ENCODE measurements at places on chromosomes 2 and 18.

DNA sequence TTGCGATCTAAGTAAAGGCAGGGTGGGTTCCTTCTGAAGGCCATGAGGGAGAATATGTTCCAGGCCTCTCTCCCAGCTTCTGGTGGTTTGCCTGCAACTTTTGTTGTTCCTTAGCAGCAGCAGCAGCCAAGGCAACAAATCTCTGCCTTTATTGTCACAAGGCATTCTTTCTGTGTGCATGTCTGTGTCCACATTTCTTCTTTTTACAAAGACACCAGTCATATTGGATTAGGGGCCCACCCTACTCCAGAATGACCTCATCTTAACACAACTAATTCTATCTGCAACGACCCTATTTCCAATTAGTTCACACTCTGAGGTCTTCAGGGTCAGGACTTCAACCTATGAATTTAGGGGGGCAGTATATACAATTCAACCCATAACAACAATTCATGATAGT is 587.5 kb downstream of the XIRP2 start:
- DNase-seq = no peak

DNA sequence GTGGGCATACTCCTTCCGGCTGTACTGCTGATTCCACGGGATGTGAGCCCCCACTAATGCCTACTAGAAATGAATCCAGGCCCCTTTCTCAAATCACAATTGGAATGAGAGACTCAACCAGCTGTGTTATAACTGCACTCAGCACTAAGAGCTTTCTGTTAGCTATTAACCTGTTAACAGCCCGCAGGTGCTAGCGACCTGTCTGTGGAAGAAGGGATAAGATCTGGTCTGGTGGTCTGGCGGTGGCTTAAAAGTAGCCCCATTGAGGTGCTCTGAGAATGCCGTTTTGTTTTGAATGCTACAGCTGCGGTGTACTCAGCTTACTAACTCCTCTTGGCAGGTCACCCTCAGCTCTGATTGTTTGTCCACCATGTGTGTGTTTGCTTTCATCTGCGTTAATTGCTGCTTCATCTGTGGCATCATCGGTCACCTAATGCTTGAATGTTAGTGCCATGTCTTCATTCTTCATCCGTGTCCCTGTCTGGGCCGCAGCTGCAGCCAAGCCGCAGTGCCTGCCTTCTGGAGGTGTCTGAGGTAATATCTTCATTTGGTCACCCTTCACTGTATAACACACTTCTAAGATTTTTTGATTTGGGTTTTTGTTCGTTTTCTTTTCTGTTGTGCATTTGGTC is 16.3 kb downstream of the RAB12 start:
- DNase-seq = no peak

DNA sequence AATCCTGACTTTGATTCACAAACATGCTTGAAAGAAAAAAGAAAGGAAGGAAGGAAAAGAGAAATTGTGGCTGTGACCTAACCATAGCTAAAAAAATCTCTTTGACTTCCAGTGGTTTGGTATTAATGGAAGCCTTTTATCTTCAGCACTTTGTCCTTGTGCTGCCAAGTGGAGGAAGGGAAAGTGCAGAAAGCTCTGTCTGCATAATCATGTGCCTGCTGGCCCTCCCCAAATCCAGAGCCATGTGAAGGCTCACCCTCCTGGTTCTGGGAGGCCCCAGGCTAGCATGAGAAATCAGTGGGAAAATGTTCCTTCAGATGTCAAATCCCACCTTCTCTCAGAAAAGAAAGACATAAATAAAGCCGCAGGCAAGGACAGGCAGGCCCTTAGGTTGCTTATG is 48.3 kb upstream of the BMPR2 start:
- no peak for DNase-seq

DNA sequence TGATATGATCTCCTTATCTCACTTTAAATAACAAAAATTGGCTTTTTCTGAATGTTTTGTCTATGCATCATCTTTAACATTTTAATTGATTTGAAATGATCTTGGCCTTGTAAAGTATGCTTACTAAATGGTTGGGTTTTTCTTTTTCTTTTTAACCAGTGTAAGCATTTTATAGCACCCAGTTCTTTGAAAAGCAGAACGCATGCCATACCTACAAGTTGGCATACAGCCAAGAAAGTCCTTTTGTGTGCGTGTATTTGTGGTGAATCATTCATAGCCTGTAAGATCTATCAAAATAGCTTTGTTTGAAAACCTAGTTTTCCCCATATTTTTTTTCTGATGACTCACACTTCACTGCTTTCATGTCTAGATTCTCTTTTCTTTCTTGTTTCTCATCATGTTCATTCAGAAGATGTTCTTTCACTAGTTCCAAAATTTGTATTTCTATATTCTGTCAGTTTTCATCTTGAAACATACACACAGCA is 4.1 kb upstream of the VRK2 start:
- DNase-seq = peak; percentile 76

GRCh38 chr18:35407871-35408481 is 30.8 kb upstream of the ZNF396 start:
- peak; percentile 85 for DNase-seq

GRCh38 chr2:175976391-175977157 is 25.5 kb downstream of the LNPK start:
- no peak for DNase-seq

GRCh38 chr2:136378712-136379595 is 261.0 kb upstream of the CXCR4 start:
- peak; percentile 60 for DNase-seq

DNA sequence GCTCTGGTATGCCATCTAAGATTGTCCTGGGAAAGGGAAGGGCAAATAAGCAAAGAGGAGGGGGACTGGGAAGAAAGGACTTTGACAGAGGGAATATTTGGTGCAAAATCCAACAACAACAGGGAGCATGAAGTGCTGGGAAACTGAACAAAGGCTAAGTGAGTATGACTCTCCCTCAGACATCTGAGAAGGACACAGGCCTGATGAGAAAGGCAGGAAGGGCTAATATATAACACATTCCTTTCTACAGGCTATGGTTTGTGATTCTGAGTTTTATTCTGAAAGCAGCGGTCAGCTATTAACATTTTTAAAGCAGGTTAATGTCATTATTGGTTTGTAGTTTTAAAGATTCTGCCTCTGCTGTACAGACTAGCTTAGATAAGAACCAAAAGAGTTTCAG is 1579.5 kb downstream of the LRP1B start:
- DNase-seq = no peak

GRCh38 chr2:165016772-165017411 is 61.6 kb upstream of the SLC38A11 start:
- peak; percentile 66 for DNase-seq

- no peak for DNase-seq
Observed at GRCh38 chr2:196174404-196174803, 3.0 kb upstream of the STK17B start.

- no peak for DNase-seq
Observed at GRCh38 chr2:207126724-207127308, 38.9 kb downstream of the KLF7 start.

DNA sequence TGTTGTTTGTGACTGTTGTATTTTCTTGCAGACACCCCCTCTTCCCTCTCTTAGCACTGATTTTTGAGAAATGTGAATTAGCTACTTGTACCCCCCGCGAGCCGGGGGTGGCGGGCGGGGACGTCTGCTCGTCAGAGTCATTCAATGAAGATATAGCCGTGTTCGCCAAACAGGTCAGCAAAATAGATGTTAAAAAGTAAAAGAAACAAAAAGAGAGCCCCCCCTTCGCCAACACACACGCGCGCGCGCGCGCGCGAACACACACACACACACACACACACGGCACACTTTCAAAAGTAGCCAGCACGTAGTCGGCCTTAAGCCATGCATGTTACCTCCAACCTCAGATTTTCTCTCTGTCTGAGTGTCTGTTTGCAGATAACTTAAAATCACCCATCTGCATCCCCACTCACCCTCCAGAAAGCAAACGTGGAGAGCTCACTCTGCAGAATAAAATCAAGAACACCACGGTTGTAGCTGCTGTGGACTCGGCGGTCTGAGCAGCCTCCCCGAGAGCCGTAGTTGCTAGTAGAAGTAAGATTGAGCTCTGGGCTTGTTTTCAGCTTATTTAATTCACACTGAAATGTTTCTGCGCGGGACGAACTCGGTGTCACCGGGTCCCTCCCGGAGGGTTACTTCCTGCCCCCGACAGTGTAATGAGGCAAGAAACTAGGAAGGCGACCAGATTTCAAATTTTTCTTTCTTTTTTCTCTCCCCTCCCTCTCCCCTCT is 5.1 kb downstream of the MEIS1 start:
- DNase-seq = peak; percentile 41

DNA sequence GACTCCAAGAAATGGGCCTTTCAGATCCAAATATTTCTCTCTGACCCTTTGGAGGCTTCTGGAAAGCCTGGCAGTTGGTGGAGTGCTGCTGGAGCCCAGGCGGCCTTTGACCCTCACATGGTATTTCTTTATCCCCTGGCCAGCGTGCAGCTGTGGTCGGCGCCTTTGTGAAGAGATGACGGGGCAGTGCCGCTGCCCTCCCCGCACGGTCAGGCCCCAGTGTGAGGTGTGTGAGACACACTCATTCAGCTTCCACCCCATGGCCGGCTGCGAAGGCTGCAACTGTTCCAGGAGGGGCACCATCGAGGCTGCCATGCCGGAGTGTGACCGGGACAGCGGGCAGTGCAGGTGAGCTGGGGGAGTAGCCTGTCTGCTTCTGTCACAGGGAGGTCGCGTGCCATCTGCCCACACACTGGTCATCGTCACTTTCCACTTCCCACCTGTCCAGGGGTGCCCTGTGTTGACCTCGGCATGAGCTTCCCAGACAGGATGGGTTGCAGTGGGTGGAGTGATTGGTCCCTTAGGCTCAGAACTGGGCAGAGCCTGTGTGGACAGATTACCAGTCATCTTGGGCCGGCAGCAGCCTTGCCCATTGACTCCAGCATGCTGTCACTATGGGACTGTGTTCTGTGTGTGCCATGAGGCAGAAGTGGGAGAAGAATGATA is 158.2 kb downstream of the LAMA3 start:
- DNase-seq = no peak

GRCh38 chr2:177550264-177551200 is 158.0 kb downstream of the AGPS start:
- DNase-seq = no peak

DNA sequence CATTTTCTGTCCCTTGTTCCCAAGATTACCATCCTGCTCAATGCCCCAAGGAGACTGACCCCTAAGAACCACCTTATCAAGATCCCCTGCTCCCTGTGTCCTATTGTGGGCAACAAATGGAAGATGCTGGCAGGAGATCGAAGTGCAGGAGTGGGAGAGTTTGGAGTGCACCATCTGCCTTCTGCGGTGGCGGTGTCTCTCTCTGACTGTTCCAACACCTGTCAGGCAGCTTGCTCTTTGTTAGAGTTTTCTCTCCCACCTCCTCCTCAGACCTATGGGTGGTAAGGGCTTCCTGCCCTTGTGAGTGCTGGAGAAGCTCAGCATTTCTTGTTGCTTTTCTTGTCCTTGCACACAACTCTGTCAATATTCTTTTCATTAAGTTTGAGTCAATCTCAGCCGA is 64.1 kb upstream of the SPHKAP start:
- no peak for DNase-seq

DNA sequence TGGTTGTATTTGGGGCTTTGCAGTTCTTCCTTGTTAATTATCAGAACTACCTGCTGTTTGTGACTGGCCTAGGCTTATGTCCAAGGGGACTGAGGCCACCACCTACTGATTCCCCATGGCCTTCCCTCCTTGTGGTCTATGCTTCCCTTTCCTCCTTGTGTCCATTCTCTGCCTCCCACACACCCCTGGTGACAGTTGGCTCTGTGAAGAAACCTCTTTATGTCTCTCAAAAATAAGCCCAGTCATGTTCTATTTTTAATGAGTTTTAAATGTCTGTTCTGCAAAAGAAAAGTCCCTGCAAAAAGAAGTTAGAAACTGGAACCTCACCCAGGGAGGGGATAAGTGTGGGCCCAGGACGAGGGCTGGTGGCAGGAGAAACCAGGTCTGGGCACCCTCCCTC is 105.0 kb downstream of the SMC6 start:
- DNase-seq = no peak

DNA sequence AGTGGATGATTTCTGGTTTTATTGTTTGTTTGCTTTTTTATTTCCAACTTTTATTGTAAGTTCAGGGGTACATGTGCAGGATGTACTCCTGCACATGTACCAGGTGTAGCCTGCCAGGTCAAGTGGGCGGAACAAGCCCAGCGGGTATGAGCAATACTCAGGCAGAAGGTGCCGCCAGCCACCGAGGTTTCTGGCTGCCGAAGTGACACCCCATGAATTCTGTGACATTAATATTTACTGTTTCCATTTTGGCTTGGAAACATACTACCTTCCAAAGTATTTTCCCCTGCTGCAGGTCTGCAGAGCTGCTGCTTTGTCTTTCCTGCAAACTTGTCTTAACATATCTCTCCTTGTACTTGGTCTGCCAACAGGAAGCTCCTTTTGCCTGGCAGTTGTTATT is 78.5 kb downstream of the PTPN4 start:
- DNase-seq = no peak

- DNase-seq = no peak
Observed at GRCh38 chr2:141027221-141027620, 1103.6 kb downstream of the LRP1B start.

GRCh38 chr2:165804719-165805118 is 10.7 kb upstream of the GALNT3 start:
- DNase-seq = no peak

DNA sequence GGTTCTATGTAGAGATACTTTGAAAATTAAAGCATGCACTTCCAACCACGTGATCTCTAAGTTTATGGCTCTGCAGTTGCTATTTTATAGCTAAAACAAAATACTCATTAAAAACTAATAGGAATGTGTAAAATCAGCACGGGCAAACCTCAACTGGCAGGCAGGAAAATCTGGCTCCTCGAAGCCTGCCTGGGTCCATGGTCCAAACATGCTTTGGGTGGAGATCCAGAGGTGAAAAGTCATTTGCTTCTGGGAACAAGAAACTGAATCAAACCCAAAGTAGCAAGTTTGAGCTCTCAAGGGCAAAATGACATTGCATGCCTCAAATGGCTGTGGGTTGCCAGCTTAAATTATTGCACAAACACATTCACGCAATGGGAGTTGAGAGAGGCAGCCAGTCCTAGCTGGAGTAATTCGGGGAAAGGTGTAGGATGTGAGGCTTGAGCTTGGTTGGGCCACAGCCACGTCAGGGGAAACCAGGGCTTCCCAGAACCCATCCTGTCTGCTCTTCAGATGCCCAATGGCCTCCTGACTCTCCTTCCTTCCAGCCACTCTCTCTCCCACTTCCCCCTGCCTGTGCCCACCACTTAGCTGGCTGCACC is 75.2 kb upstream of the LCLAT1 start:
- DNase-seq = no peak

GRCh38 chr18:65459741-65460140 is 291.1 kb upstream of the CDH7 start:
- no peak for DNase-seq

- no peak for DNase-seq
Observed at GRCh38 chr2:13414897-13415296, 698.2 kb downstream of the TRIB2 start.

Data from A172 (cell line).